Pulmonary artery endothelial cell (primary cell): ENCODE measurements at places on chromosomes 13 and 19.
A peak's percentile ranks its signal among the peaks of the same experiment; 100 is the strongest.

- DNase-seq, result peak; percentile 45
Measured at GRCh38 chr13:97030705-97031452, 36.6 kb upstream of the OXGR1 start.

DNA sequence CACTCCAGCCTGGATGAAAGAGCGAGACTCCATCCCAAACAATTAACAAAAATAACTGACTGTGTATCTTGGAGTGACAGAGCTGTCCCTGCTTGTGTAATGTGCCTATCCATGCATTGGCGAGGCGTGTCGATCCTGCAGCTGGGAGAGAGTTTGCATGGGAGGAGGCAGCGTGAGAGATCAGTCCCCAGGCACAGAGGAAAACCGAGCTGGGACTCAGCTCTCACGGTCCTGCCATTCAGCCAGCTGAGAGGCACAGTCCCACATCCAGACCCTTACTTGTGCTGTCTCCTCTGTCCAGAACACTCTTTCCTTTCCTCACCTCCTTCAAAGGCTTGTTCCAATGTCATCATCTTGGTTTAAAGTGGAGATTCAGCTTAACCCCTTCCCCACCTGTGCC lies 11.9 kb upstream of the SULT2B1 start:
- DNase-seq, result no peak

- DNase-seq, result no peak
Measured at GRCh38 chr13:79792716-79793115, 311.8 kb downstream of the NDFIP2 start.

- no peak for DNase-seq
Measured at GRCh38 chr13:103358255-103358932, 292.2 kb upstream of the SLC10A2 start.

DNA sequence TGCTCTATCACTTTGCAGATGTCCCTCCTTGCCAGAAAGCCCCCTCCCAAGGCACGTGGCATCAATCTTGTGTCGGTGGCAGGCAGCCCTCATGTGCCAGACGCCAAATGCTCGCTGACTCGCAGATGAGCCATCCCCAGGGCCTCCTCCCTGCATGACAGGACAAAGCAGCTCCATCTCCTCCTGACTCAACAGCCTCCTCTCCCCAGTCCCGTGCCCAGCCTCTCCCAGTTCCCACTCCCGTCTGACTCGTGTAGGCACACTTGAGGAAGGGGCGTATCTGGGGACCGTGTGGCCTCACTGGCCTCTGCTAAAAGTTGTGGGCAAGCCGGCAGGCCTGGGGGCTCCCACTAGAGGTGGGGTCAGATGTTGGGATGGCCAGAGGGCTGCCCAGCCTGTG lies 133.6 kb downstream of the STK24 start:
- no peak for DNase-seq

- no peak for DNase-seq
Measured at GRCh38 chr13:32468502-32469142, 40.7 kb upstream of the N4BP2L1 start.

- DNase-seq, result no peak
Measured at GRCh38 chr13:60169239-60170031, 5.7 kb upstream of the DIAPH3 start.

- DNase-seq, result no peak
Measured at GRCh38 chr19:21328406-21328805, 804 bp downstream of the ZNF708 start.

DNA sequence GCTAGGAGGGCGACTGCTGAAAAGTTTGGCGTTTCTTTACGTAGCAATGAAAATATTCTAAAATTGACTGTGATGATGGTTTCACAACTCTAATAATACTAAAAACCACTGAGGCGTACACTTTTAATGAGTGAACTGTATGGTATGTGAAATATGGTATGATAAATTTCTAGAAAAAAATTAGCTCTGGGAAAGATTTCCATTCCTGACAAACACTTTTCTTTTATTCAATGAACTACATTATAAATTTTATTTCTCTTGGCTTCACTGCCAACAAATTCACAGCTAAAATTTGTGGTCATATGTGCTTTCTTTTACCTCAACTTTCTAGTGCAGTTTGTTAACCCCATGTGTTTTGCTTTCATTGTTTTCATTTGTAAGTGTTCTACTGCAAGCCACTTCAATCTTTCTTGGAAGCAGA lies 11.1 kb downstream of the ZC3H13 start:
- DNase-seq, result no peak

GRCh38 chr13:98384739-98385138 lies 192.2 kb downstream of the STK24 start:
- DNase-seq, result no peak

- peak; percentile 71 for DNase-seq
Measured at GRCh38 chr19:1040476-1041271, 767 bp downstream of the ABCA7 start.

DNA sequence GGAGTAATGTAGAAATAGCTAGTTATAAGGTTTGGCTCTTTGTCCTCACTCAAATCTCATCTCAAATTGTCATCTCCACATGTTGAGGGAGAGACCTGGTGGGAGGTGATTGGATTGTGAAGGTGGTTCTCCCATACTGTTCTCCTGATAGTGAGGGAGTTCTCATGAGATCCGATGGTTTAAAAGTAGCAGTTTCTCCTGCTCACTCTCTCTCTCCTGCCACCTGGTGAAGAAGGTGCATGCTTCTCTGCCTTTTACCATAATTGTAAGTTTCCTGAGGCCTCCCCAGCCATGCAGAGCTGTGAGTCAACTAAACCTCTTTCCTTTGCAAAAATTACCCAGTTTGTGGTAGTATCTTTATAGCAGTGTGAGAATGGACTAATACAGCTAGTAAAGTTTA lies 849.4 kb downstream of the DACH1 start:
- no peak for DNase-seq

- DNase-seq, result no peak
Measured at GRCh38 chr13:83880275-83881139, 1.8 kb downstream of the SLITRK1 start.

- DNase-seq, result no peak
Measured at GRCh38 chr13:111652676-111653075, 332.2 kb downstream of the TEX29 start.

GRCh38 chr19:54558339-54558738 lies 15.3 kb upstream of the LILRA2 start:
- DNase-seq, result no peak

GRCh38 chr19:54158812-54159351 lies 639 bp downstream of the LENG1 start:
- no peak for DNase-seq

- DNase-seq, result no peak
Measured at GRCh38 chr13:66138172-66138811, 1091.8 kb downstream of the PCDH9 start.

DNA sequence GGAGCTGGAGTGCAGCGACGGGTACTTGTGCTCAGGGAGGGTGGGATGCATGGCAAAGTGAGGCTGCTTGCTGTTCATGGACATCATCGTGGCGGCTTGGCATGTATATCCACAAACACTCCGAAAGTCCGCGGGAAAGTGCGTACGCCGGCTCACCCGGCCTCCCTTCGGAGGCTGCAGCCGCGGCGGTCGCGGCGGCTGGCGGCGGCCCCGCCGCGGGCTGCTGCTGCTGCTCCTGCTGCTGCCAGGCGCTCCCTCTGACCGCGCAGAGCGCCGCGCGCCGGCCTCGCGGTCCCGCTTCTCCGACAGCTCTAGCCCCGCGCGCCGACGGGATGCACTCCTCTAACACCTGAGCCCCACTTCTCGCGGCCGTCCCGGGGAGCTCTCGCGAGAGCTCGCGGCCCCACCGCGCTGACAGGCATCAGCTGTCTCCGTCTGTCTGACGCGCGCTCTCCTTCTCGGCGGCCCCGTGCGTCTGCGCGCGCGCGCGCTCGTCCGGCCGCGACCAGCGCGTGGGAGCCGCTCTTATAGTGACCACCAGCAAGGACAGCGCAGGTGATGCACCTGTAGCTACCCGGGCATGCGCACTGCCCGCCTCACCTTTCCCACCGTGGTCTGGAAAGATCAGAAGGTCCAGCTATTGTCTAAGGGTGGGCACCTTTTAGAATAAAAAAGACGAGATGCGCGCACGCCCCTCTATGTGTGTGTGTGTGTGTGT lies at the start of gene POU4F1:
Gene POU4F1 (minus strand): TSS at position 313 of the 718 bp plus-strand sequence. CDS start 226 bp downstream, at position 87.
- DNase-seq, result no peak

- no peak for DNase-seq
Measured at GRCh38 chr19:37855098-37855497, 51.3 kb downstream of the WDR87 start.

GRCh38 chr13:101301053-101301452 lies 115.3 kb downstream of the NALCN start:
- DNase-seq, result no peak
